HFF-Myc (cell line): ENCODE measurements at places on chromosomes 5 and 9.

- no peak for DNase-seq
Observed at GRCh38 chr5:58116346-58116745, 343.5 kb downstream of the PLK2 start.

DNA sequence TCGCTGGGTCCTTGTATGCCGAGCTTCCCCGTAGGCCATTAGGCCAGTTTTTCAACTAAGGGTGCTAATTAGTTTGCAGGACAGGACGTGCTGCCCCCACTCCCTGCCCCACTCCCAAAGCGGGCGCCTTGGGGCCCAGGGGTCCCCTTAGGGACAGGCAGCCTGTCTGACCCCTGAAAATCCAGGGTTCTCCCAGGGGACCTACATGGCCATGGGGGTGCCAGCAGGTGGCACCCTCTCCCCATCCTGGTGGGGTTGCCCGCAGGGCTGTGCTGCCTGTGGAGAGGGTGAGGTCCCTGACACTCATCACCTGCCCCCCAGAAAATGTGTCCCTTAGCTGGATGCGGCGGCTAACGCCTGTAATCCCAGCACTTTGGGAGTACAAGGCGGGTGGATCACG is 8.5 kb upstream of the CCDC187 start:
- no peak for DNase-seq

DNA sequence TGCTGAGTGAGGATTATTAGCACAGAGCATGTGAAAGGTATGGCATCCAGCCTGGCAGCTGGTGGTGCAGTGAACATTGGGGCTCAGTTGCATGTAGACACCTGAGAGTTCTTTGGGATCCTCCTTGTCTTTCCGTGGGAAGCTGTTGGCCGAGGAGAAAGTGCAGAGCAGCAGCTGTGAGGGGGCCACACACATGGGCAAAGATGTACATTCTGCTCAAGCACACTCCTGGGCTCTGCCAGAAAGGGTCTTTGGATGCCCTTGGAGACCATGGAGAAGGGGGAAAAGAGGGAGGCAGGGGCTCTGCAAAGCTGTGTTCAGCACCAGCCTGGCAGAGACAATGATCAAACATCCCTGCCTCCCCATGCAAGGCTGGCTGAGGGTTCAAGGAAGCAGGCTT is 138.7 kb upstream of the PITX1 start:
- DNase-seq = no peak

DNA sequence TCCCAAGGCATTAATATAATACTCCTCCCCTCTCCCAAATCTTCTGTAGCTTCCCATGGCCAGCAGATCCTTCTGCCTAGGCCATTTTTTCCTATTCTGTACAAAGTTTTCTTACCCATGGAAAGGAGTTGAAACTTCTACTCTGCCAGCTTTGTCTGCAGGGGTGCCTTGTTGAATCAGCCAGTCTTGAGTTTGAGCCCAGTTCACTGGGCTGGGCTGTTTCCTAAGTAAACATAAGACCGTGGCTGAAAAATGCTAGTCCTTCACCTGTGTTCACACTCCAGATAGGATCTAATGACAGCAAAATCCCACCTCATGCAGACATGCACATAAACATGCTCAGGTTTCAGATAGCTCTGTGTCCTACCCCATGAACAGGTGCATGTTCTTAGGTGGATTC is 10.4 kb downstream of the TEX48 start:
- no peak for DNase-seq

GRCh38 chr5:95959888-95960666 is 1.6 kb downstream of the ELL2 start:
- no peak for DNase-seq
